ENCODE measurements at places on chromosomes 2 and 18. TPM values are rescaled to one million over a fixed set of nuclear protein-coding genes. Genes with fewer than 3 reads are reported as not detected.

- no peak for DNase-seq
Measured at GRCh38 chr18:26869640-26870039, 4.1 kb upstream of the AQP4 start.

DNA sequence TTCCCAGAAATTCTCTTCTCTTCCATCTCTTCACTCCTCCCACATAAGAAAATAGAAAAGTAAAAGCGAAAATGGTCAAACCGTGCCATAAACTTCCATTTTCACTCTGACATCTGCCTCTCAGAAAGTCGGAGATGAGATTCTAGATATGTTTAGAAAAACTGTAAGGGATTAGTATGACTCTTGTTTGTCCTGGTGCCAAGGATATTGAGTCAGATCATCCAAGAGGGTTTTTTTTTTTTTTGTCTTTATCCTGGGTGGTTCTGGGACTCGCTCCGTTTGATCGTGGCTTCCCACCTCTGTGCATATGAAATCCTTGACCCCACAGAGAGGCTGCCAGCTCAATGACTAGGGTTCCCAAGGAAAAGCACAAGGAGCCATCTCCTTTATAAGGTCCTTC, 17.3 kb downstream of the EN1 start:
- DNase-seq: no peak

DNA sequence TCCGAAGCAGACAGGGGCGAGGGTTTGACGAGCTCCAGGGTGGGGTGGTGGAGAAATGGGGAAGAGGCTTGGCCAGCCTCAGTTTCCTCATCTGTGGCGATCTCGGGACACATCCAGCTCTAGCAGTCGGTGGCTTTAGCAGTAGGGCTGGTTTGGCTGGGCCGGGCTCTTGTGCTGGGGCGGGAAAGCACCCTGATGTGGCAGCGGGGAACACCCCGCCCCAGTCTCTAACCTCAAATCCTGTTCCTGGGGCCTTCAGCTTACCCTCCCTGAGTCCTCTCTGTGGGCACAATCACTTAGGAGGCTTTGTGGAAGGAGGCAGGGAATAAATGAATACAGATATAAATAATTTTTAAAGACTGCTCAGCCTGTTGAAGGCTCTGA, 26.5 kb upstream of the MCFD2 start:
- no peak for DNase-seq

DNA sequence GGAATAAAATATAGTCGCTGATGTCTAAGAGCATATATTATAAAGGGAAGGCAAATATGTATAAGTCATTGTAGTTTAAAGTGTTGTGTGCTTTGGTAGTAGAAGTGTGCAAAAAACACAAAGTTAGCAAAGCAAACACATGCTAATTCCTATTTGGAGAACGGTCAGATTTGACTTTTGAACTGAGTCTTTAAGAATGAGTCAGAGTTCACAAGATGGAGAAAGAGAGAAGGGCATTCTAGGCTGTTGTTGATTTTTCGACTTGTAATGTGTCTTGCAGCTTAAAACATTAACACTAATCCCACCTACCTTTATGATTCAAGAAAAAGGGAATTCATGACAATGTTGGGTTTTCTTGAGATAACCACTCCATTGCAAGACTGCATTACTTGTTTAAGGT, 98.1 kb downstream of the CRIM1 start:
- DNase-seq: no peak

DNA sequence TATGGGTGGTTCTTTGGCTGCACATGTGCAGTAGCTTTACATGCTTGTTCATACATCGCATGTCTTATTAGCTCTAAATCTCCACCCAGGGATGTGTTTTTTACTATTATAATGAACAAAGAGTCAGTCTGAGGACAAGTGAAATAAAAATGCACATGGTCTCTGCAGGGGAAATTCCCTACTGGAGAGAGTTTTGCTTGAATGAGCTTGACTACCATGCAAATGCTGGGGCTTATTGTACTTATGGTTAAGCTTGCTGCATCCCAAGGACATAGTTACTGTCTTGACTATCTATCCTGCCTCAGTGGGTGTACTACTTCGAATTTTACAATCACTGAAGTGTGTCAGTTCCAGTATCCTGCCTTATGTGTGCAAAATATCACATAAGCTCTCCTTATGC, 362.7 kb downstream of the TDRD15 start:
- no peak for DNase-seq

- peak; percentile 77 for DNase-seq
Measured at GRCh38 chr2:218168635-218169462, 2.1 kb upstream of the CXCR1 start.

- no peak for DNase-seq
Measured at GRCh38 chr2:179240481-179241451, 23.9 kb downstream of the SESTD1 start.

GRCh38 chr2:230758566-230759480, 46.2 kb downstream of the CAB39 start:
- no peak for DNase-seq

DNA sequence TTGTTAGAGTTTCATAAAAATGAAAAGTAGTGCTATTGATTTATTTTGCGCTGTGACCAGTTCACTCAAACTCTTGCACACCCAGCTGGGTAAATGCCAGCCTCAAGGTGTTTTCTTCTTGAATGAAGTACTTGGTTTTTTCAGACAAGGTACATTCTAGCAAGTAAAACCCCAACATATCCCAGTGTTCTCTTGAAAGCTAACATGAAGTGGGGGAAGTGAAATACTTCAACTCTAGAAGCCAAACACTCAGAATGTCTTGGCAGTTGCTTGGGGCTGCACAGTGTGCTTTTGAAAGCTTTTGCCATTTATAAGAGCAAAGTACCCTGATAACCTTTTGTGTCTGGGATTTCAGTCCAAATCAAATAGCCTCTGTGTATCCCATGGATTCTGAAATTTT, 13.4 kb downstream of the NPAS2 start:
- DNase-seq: no peak

GRCh38 chr2:164515030-164515429, 106.3 kb downstream of the GRB14 start:
- no peak for DNase-seq

Gene TXNDC2
- total RNA-seq: not detected

Gene SIX3
- total RNA-seq: not detected

Gene ANKRD30BL
- not detected for total RNA-seq

Gene CACNB4
- 11.4 TPM for total RNA-seq

Gene CFAP65
- 0.18 TPM for total RNA-seq

Gene TMEM178A
- 6.6 TPM for total RNA-seq

Gene BZW1
- 282 TPM for total RNA-seq
